Substantia nigra (tissue), 51 donors: ENCODE measurements at places on chromosomes 3 and 15.

DNA sequence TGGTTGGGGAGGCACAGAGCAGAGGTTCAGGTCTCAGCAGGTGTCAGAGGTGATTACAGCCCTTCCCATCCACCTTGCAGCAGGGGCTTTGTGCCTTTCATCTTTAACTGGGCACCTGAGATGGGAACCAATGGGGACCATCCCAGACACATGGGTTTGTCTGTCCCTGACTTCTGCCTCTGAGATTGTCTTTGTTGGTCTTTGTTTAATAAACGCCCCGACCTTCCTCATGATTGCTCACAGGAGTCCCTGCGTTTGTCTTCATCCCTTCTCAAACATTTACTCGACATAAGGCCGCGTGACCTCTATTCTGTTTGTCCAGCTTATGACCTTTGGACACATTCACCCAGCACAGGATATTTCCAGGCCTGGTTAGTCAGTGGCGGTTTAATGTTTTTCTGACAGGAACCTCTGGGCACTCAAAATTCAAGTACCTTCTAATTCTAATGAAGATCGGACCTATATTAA, 5.9 kb downstream of the ZSCAN2 start:
- no peak for DNase-seq

DNA sequence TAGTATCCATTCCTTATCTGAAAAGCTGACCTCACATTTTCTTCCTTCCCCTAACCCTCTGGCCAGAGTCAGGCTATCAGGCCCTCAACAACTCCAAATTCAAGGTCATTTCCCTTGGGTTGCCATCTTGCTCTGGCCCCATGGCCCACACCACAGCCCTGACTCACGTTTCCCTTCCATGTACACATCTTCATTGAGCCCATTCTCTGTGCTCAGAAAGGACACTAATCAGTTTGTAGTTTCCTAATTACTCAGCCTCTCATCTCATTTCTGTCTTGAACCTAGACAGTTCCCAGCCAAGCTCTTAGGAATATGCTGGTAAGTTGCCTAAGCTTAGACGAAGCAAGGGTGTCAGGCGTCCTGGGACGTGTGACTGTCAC, 14.9 kb downstream of the TGM5 start:
- no peak for DNase-seq

- DNase-seq = no peak
These were observed 1070.4 kb downstream of the ROBO1 start for GRCh38 chr3:78697426-78697825.

GRCh38 chr15:82742134-82742533, 32.5 kb upstream of the AP3B2 start:
- DNase-seq = no peak

GRCh38 chr15:86066174-86066834, 13.4 kb upstream of the AGBL1 start:
- DNase-seq = no peak

- DNase-seq = no peak
These were observed 25.6 kb downstream of the PRR23E start for GRCh38 chr3:127218454-127218922.

DNA sequence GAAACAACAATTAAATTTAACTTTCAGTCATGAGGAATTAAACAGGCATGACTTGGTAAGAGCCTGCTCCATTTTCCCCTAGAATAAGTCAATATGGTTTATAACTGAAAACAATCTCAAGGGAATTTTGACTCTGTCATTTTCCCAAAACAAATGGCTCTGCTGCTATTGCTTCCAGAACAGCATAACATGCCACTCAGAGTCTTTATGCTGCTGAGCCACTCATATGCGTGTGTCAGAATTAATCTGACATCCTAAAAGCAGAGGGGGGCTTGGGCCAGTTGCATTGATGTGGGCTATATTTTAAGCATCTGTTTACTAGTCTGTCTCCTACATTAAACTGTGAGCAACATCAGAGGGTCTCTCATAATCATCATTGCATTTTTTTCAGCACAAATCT, 111.1 kb upstream of the ABI3BP start:
- DNase-seq = no peak

DNA sequence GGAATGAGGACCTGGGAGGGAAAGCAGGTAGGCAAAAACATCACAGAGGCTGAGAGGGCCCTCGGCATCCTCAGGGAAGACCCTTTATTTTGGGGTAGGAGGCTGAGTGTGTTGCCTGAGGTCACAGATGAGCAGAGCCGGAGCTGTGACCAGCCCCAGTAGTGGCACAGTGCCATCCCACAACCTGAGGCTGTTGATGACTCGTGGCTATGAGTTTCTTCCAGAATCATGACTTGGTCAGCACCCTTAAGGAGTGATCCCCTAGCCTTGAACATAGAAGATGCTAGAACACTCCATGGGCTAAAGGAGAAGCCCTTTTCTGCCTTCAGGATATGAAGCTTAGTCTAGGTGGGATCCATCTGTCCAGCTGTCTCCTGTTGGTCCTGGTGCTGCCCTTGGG, 19.5 kb upstream of the CXCR6 start:
- no peak for DNase-seq

DNA sequence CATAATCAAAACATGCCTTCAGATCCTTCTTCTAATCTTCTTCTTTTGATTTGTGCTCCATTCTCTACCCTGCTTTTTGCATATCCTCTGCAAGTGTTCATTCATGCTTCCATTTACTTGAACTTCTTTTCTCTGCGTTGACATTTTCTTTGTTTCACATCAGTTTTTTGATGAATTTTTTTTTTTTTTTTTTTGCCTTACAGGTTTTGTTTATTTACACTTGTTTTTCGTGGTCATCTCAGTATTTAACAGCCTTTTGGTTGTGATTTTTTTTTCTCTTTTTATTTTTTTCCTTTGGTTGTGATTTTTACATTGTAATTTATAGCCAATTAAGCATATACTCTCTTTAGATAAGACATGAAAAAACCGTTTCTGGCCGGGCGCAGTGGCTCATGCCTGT, 11.8 kb upstream of the SHQ1 start:
- DNase-seq = no peak

DNA sequence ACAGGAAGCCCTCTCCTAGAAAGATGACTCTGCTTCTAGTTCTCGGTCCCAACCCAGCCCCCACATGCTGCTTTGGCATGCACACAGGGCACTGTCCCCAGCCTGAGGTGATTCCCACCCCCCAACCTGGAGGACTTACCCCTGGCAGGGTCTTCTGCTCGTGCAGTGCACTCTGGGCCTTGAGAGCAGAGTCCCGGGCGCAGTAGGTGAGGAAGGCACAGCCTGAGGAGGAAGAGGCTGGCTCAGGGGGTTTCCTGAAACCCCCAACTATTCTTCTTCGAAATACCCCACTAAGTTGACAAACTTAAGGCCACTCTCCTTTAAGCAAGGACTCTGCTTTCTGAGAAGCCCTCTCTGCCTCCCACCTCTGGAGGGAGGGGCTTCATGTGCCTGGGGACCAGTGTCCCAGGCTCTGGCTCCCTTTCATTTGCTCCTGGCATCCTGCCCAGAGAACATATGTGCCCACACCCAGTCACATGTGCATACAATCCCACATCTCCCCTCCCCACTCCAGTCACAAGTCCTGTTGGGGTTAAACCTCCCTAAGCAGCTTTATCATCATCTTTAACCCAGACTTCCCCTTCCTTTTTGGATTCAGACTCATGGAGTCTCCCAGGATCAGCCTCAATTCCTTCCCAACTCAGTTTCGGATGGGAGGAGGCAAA, 4.1 kb downstream of the CELF6 start:
- DNase-seq = no peak

DNA sequence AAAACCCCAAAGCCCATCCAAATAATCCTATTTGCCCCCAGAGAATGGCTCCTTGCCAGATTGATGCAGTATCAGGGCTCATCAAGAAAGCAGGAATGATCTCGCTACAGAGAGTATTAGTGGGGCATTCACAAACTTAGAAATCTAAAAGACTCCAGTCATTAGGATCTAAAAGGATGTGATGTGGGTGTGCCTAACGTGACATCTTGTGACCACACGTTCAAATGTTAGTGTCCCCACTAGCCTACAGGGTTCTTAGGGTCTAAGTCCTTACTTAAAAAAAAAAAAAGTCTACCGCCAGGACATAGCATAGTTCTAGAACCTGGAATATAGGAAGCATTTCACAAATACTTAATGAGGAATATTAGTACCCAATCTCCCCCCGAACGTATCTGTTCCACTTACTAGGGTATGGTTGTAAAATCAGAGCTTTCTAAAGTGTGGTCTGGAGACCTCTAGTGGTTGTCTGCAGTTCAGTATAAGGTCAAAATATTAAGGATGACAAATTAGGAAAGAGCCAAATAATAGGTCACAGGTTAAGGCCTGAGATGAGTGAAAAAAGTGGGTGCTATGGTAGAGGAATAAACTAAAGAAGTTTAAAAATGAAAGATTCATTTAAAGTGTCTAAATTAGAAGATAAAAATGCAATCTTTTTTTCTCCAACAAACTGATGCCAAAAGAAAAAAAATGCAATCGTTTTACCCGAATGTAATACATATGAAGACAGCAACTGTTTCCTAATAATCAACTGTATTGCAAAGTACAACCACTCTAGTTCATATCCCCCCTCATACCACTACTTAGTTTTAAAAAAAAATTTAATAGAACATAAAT, 4.2 kb upstream of the CHRM5 start:
- DNase-seq = no peak

GRCh38 chr3:99418209-99418635, 220.2 kb upstream of the COL8A1 start:
- no peak for DNase-seq

GRCh38 chr3:161744366-161744765, 247.8 kb downstream of the OTOL1 start:
- DNase-seq = no peak

DNA sequence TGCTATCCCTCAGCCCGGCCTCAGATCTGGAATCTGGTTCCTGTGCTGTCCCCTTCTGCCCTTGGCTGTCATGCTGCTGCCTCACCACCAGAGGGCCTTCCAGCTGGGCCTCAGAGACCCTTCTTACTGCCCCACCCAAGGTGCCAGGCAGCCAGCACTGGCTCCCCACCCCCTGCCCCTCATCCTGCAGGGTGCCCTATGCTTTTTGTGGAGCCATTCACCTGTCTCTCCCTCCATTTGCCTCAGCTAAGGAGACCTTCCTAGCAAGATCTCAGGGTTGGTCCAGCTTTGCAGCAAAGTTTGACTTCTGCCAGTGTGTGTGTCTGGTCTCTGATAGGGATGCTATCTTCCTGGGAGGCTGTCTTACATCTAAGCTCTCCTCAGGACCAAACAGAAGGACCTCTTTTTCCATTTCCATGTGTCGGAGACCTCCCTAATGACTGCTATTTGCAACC, 1.9 kb upstream of the VWA5B2 start:
- no peak for DNase-seq

DNA sequence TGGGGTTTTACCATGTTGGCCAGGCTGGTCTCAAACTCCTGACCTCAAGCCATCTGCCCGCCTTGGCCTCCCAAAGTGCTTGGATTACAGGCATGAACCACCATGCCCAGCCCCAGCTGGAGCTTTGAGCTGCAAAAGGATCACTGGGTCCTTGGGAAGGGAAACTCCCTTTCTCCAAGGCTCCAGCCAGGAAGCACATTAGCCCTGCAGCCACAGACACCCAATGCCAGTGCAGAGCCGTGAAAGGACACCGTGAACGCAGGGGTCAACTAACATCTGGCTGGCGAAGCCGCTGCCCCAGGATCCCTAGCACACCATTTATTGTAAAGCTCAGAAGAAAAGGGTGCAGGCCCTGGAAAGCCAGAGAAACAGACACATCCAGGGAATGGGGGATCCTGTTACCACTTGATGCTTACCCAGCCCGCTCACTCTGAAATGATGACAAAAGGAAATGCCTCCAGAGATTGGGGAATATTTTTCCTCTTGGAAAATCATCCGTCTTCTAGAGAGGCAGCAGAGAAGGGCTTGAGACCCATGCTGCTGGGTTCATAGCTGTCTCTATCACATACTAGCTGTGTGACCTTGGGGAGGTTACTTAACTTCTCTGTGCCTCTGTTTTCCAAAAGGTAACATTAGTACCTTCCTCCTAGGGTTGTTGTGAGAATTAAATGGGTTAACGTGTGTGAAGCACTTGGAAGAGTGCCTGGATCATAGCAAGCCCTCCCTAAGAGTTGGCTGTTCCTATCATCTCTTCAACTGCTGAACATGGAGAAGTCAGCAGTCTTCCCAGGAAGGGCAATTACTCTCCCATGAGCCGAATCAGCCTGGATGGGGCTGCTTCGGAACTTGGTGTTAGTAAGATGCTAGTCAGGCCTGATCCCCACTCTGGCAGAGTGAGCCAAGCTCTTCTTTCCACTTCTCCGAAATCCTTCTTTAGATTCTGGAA, 40.8 kb downstream of the LMCD1 start:
- DNase-seq = no peak

GRCh38 chr3:196140224-196140623, 58.3 kb upstream of the TFRC start:
- no peak for DNase-seq

GRCh38 chr15:83110381-83110780, 2.9 kb downstream of the TM6SF1 start:
- no peak for DNase-seq

DNA sequence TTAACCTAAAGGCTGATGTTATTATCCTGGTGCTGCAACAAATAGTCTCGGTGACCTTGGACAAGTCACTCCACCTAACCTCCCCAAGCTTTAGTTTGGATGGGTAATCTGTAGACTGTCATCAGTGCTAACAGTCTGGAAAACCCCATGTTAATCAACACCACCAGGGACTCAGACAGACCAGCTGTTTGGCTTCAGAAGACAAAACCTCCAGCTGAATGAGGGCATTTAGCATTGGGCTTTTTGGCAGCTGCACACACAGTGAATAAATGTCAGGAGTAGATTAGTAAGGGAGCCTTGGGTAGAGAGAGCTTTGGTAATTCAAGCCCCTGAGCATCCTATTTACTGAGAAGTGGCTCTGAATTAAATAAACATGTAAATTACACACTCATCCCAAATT, 24.9 kb upstream of the C3orf80 start:
- no peak for DNase-seq

DNA sequence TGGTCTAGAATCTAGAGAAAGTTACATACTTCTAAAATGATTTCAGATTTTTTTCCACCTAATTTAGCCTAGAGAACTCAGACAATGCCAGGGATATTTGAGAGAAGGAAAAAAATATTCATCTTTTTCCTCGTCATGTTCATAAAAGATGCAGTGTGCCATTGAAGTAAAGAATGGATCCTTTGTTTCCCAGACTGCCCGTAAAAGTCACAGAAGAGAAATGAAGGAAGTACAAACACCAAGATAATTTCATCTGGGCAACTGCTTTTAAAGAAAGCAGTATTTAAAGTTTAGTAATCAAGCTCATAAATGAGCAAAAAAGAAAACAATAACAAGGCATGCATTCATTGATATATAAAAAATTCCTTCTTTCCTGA, 47.2 kb downstream of the TTC23 start:
- DNase-seq = no peak
